ENCODE measurements at places on chromosomes 3 and 15.
A peak's percentile ranks its signal among the peaks of the same experiment; 100 is the strongest.

DNA sequence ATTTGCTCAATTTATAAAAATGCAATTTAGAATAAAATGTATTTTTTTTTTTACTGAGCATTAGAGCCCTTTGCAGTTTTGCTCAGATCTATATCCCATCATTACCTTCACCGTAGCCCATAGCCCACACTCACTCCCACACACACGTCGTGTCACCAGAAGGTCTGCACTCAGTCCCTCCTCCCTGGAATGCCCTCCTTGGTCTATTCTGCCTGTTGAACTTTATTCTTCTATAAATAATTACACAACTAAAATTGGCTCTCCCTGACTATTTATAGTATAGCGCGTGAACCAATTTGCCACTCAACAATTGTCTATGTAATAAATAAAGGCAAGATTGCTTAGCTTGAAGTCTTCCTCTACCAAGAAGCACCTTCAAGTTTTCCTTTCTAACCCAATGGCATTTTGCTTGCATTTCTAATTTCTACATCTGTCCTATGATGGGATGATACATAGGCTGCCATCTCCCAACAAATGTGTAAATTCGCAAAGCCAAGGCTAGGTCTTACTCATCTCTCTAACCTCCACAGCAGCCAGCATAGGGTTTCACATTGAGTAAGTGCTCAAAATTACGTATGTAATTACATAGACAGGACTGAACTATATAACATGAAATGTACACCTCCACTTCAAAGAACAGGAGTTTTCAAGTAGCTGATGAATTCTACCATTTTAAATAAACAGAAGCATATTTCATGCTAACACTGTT is 172.0 kb upstream of the HES1 start:
- no peak for DNase-seq

DNA sequence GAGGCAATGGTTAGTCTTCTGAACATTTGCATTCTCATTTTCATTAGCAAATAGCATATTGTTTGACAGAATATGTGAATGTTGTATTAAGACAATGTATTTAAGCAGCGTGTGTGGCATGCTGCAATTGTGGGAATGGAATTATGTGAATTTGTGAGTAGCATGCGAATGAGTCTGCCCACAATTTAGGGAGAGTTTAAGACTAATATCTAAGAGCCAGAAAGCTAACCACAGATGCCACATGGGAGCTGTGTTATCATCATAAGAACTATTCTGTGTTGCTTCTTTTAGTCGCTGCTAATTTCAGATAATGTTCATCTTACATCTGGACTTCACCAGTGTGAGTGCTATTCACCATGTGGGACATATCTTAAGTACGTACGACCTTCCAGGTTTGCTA is 494.5 kb downstream of the RBMS3 start:
- no peak for DNase-seq

DNA sequence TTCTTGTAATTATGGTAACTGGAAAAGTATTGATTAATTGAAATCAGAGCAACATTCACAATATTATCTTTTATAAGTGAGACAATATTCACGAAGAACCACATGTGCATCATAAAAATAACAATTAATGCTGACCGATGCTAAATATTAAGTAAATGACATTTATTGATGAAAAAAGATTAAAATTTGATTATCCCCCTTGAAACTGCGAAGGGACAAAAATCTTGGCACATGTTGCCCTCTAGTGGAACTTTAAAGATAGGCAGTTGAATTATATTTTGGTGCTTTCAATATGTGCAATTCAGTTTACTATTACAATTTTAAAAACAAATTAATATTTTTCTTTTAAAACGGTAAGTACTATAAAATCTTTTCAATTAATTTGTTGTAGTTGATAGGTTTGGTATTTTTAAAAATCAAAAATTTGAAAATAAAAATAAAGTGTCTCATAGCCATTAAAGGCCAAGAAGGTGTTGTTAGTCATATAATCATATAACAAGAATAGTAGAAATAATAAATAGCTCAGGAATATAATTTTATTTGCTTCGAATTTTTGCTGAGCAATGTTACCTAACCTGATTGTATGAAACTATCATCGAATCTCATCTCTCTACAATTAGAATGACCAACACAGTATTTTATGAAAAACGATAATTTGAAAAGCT is 270.2 kb downstream of the ROBO1 start:
- peak; percentile 58 for DNase-seq

GRCh38 chr3:87260270-87260669 is 16.1 kb downstream of the POU1F1 start:
- DNase-seq = peak; percentile 81

GRCh38 chr15:70853318-70853972 is 512 bp downstream of the LARP6 start:
- DNase-seq = peak; percentile 88

GRCh38 chr15:27655056-27655455 is 444.1 kb downstream of the OCA2 start:
- DNase-seq = no peak

- DNase-seq = no peak
Observed at GRCh38 chr3:175150812-175151401, 291.8 kb downstream of the NAALADL2 start.
